SJCRH30 (cell line): ENCODE measurements at places on chromosomes 3 and 15. TPM values are rescaled to one million over a fixed set of nuclear protein-coding genes. Genes with fewer than 3 reads are reported as not detected.
A peak's percentile ranks its signal among the peaks of the same experiment; 100 is the strongest.

Gene MME
- 71.1 and 71.5 TPM in 2 replicates for total RNA-seq

Gene UBL7
- total RNA-seq = 71.9 and 77.1 TPM in 2 replicates

Gene KIF23
- total RNA-seq = 127 and 137 TPM in 2 replicates

Gene LRRK1
- 5.5 and 5.8 TPM in 2 replicates for total RNA-seq

Gene ABI3BP
- 0.61 and 0.63 TPM in 2 replicates for total RNA-seq

DNA sequence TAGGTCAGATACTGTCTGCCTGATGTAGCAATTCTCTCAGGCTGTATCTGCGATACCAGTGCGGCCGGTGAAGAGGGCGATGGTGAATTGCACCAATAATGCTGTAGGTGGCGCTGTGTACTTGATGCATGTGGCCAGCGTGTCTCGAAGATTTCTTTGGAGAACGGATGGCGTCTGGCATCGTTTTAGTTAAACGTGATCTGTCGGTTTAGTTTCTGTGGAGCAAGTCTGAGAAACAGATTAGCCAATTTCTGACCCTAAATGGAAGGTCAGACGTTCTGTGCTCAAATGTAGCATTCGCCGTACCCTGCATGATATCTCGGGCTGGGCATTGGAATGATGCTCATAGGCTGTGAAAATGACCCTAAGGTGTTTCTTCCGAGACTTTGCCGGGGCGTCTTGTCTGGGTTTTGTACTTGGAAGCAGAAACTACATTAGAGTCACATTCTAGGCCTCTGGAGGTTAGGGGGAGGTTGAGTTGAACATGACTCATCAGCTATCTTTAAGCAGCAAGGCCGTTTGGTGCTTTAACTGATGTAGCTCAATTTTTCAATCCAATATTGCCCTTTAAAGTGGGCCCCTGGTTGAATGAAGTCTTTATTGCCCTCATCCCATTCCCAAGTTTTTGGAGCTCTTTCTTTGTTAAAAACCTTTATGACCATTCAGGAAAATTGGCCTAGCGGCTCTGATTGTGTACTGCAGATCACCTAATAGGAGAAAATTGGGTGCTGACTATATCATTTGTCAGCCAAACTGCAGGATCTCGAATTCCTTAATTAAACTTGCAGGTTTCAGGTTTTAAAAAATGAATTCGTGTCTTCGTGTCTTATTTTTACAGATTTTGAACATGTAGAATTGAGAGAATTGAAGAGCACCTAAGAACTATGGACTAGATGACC is 80.0 kb downstream of the SQOR start:
- no peak overlapping the region for H3K4me3 ChIP-seq
- no peaks in the 10 kb centered on the region for H3K4me1 ChIP-seq
- H3K27me3 ChIP-seq = no peaks in the 10 kb centered on the region; the same call in 1 of the 2 replicates

- no peak overlapping the region for H3K27ac ChIP-seq
- DNase-seq = peak; percentile 46
- H3K4me1 ChIP-seq = peaks cover 60% of the 10 kb centered on the region
- H3K4me3 ChIP-seq = no peak overlapping the region
Observed at GRCh38 chr3:197424674-197425484, 126.5 kb upstream of the DLG1 start.

DNA sequence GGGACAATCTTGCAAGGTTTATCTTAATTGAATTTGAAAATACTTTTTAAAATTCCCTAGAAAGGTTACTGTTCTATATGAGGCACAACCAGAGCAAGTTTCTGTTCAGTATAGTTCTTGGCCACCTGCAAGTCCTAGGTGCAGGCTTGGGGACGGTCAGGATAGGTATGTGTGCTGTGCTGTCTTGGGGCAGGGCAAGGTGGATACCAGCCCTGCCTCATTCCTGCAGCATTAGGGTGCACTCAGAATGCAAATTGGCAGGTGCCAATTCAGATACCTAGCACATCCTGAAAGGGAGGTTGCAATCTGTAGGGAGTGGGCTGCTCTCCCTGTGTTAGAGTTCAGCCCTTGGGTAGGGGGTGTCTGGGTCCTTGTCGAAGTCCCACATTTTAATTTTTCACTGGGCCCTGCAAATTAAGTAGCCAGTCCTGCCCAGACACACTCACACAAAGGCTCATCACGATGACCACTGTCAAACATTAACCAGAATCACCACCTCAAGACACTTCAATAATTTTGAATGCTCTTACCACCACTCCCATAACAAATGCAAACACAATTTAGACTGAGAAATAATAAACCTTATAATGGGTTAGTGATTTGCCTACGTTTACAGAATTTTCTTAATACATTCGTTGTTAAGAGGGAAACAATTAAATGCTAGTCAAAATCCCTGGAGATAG is 838.0 kb upstream of the NR2F2 start:
- H3K4me1 ChIP-seq = no peaks in the 10 kb centered on the region
- no peaks in the 10 kb centered on the region for H3K36me3 ChIP-seq
- no peak overlapping the region for H3K4me3 ChIP-seq
- DNase-seq = no peak

GRCh38 chr3:59572106-59572505 is 522.3 kb upstream of the CFAP20DC start:
- H3K27ac ChIP-seq = no peak overlapping the region
- no peaks in the 10 kb centered on the region for H3K36me3 ChIP-seq
- H3K27me3 ChIP-seq = no peaks in the 10 kb centered on the region
- no peak for DNase-seq

GRCh38 chr3:64617610-64618009 is 70.2 kb downstream of the ADAMTS9 start:
- H3K27me3 ChIP-seq = no peaks in the 10 kb centered on the region
- no peaks in the 10 kb centered on the region for H3K36me3 ChIP-seq
- peaks cover 9% of the 10 kb centered on the region for H3K4me1 ChIP-seq
- DNase-seq = no peak
- no peak overlapping the region for H3K4me3 ChIP-seq

- H3K4me1 ChIP-seq = no peaks in the 10 kb centered on the region
- no peaks in the 10 kb centered on the region for H3K36me3 ChIP-seq
- H3K27me3 ChIP-seq = no peaks in the 10 kb centered on the region
- no peak overlapping the region for H3K27ac ChIP-seq
Observed at GRCh38 chr3:20130106-20130505, 55.9 kb downstream of the SGO1 start.

DNA sequence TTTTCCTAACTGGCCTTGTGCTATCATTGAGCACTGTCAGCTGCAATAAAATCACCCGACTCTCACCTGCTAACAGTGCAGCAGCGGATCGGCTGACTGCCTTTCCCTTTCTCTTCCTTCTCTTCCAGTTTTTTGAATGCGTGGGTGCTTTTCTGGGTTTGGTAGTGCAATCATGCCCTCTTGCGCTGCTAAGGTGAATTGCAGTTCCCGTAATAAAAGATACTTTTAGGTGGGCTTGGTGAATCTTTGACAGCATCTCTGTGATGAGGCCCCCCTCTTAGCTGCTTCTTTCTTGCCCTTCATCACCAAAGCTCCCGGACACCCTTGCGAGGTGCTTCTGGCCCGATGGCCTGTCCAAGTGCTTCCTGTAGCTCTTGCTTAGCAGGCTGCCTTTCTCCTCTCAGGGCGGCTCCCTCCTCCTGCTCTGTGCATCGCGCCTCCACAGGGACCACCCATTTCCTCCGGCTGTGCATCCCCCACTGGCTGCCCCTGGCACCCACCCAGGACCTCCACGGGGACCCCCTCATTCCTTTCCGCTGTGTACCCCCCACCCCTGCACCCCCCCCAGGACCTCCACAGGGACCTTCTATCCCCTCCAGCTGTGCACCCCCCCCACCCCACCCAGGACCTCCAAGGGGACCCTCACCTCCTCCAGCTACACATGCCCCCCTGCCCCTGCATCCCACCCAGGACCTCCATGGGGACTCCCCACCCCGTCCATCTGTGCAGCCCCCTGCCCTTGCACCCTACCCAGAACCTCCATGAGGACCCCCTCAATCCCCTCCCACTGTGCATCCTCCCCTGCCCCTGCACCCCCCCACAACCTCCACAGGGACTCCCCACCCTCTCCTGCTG is 50.8 kb upstream of the RPL32 start:
- H3K27ac ChIP-seq = no peak overlapping the region
- H3K27me3 ChIP-seq = peaks cover 18% of the 10 kb centered on the region; the same call in 1 of the 2 replicates
- peak; percentile 42 for DNase-seq
- no peak overlapping the region for H3K4me3 ChIP-seq
- H3K4me1 ChIP-seq = no peaks in the 10 kb centered on the region
- H3K36me3 ChIP-seq = no peaks in the 10 kb centered on the region

DNA sequence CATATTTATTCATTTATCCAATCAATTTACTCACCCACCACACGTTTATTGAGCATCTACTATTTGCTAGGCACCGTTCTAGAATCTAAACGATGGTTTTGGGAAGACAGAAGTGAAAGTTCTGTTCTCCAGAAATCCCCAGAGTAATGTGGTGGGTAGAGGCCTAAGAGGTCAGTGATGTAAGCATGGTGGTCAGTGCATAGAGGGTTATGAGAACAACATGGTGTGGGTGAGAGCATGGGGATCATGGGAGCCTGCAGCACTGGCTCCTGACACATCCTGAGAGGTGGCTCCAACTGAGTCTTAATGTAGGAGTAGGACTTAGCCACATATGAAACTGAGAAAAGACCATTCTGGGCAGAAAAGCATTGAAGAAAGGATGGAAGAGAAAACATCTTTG is 85.3 kb upstream of the TNFAIP8L3 start:
- no peaks in the 10 kb centered on the region for H3K36me3 ChIP-seq
- no peak for DNase-seq
- no peak overlapping the region for H3K27ac ChIP-seq
- no peaks in the 10 kb centered on the region for H3K4me1 ChIP-seq
- no peak overlapping the region for H3K4me3 ChIP-seq

GRCh38 chr3:52013802-52014598 is 18.3 kb upstream of the RPL29 start:
- H3K27me3 ChIP-seq = no peaks in the 10 kb centered on the region
- no peaks in the 10 kb centered on the region for H3K36me3 ChIP-seq
- H3K4me3 ChIP-seq = no peak overlapping the region
- no peaks in the 10 kb centered on the region for H3K4me1 ChIP-seq
- DNase-seq = no peak
- no peak overlapping the region for H3K27ac ChIP-seq
